ENCODE measurements at places on chromosomes 2 and 18.

- no peak for DNase-seq
Measured at GRCh38 chr2:227219312-227220105, 55.1 kb downstream of the COL4A3 start.

DNA sequence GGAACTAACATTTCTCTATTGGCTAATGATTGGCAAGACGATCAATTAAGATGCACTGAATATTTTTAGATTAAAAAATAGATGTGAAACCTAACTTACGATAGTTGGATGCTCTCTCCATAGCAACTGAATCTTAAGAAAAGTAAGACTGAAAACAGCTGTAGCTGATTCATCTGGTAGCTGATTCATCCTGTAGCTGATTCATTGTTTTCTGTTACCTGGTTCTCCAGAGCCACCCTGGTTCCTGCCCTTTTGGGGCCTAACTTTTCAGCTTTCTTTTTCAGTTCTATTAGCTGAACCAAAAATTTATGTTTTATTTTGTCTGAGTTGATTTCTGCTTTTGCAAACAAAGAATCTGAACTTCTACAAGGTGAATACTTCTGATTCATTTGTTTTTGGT is 22.7 kb upstream of the SPR start:
- no peak for DNase-seq

GRCh38 chr18:46148810-46149209 is 44.6 kb downstream of the HAUS1 start:
- DNase-seq, result no peak

GRCh38 chr2:147149575-147150240 is 695.1 kb upstream of the ACVR2A start:
- DNase-seq, result no peak

GRCh38 chr2:69453475-69454129 is 16.4 kb upstream of the NFU1 start:
- DNase-seq, result no peak

GRCh38 chr2:111957872-111958354 is 59.5 kb downstream of the MERTK start:
- DNase-seq, result no peak

GRCh38 chr2:239954166-239955086 is 70.7 kb downstream of the NDUFA10 start:
- no peak for DNase-seq

GRCh38 chr2:84905181-84906107 is at the start of gene TMSB10:
TSS of gene TMSB10 (plus strand) at chr2:84905656.
- DNase-seq, result no peak

- DNase-seq, result no peak
Measured at GRCh38 chr18:3163968-3164367, 55.8 kb downstream of the MYOM1 start.

GRCh38 chr2:191556463-191556862 is 121.5 kb upstream of the NABP1 start:
- no peak for DNase-seq

- DNase-seq, result no peak
Measured at GRCh38 chr2:204722207-204722606, 176.9 kb downstream of the PARD3B start.

GRCh38 chr2:46411245-46411641 is 68.1 kb upstream of the TMEM247 start:
- no peak for DNase-seq

GRCh38 chr2:67346718-67347407 is 50.3 kb upstream of the ETAA1 start:
- DNase-seq, result no peak

GRCh38 chr2:31430439-31431165 is 16.1 kb upstream of the XDH start:
- no peak for DNase-seq

DNA sequence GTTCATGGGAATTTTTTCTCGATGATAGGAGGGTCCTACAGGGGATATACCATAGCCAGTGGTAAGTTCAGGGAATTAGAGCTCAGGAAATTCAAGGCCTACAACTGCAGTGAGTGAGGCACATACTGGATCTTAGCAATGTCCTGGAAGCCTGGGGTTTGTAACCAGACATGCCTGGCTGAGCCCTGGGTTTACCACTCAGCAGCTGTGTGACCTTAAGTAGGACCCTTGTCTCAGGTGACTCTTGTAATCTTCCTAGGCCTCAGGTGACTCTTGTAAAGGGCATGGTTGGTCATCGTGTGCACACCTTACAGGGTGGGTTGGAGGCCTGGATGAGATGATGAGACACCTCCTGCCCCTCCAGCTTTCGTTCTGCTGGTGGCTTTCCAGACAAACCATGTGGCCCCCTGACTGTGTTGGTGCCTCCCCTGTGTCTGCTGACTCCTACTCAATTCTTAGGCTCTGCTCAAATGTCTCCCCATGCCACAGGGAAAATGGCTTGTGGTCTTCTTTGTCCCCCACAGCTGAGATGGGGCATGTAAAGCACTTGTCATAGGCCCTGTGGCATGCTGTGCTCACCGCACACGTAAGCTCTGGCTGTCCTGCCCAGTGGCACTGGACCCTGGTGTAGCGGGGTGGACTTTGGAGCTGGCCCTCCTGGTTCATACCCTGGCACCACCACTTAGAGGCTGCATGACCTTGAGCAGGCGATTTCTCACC is 94.1 kb downstream of the FHOD3 start:
- no peak for DNase-seq

GRCh38 chr2:58182527-58182926 is 58.6 kb downstream of the FANCL start:
- no peak for DNase-seq

GRCh38 chr2:240856151-240856980 is 12.3 kb upstream of the AGXT start:
- no peak for DNase-seq

- no peak for DNase-seq
Measured at GRCh38 chr18:56284319-56284718, 354.1 kb downstream of the TXNL1 start.

GRCh38 chr2:3312576-3313345 is 64.9 kb downstream of the EIPR1 start:
- no peak for DNase-seq

- DNase-seq, result no peak
Measured at GRCh38 chr2:68385907-68386287, 20.8 kb downstream of the PLEK start.

GRCh38 chr2:27959496-27959895 is 69.0 kb downstream of the BABAM2 start:
- no peak for DNase-seq

- DNase-seq, result no peak
Measured at GRCh38 chr2:14867853-14868252, 235.3 kb downstream of the LRATD1 start.

DNA sequence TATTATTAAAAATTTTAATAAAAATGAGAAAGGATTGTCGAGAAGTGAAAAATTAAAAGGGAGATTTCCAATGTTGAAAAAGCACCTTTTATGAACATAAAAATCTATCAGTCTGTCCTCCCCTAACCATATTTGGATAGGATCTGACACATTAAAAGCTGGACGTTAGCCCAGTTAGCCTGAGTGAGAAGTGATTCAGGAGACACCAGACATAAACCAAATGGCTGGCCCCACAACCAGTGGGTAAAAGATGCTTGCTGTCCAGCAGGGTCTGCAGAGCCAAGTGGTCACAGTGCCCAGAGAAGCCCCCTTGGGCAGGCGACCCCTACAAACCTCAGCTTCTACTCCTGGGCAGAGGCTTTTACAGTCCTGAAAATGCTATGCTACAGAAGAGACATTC is 253.8 kb upstream of the LYPD1 start:
- no peak for DNase-seq

GRCh38 chr2:212528106-212528856 is 10.3 kb downstream of the ERBB4 start:
- DNase-seq, result no peak

GRCh38 chr2:65263262-65263661 is 35.6 kb downstream of the ACTR2 start:
- DNase-seq, result no peak

DNA sequence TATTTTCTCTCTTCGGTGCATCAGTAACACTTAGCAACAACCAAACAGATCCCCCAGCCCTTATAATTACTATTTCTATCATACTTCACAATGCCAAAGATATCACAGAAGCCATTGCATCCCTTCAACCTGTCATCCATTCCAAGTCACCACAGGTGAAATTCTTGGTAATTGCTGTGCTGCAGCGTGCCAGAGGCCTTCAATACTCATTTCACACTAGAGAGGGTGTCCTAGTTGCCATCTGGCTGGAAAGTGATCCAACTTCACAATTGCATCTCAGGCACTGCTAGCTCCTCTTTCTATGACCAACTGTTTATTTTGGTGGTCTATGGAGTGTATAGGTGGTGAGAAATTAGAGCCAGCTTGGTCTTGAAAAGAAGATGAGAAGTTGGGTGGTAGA is 131.2 kb downstream of the NUP35 start:
- no peak for DNase-seq

GRCh38 chr2:27823569-27823968 is 52.0 kb downstream of the MRPL33 start:
- no peak for DNase-seq

DNA sequence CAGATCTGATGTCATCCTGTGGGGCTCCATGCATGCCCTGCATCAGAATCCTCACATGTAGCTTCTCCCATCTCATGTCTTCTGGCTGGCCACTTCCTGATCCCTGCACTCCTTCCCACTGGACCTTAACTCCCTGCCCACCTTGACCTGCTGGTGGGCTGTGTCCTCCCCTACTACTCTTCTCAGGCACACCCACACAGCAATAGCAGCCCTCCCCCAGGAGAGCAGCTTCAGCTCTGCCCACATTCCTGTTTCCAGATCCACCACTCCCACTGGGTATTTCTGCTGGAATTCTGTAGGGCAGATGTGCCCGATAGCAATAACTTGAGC is 137.0 kb upstream of the HS6ST1 start:
- DNase-seq, result no peak

DNA sequence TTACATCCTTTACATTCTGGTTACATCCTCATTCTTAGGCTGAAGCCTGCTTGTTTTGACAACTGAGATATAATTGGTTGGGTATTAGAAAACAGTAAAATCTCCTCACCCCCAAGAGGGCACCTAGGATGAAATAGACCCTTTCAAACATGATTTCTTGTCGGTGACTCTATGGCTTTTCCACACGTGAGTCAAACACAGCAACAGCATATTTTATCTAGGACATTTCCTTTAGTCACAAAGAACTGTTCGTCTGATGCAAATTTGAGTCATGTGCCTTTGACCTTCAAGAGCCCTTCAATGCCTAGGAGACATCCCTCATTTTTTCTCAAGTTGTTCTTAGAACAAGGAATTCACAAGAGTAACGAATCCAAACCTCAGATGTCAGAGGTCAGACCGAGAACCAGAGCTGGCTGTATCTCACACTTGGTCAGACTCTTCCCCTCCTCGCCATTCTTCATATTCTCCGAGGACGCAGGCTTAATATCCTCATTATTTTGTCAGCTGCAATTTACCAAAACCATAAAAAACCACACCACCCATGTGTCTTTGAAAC is 60.5 kb upstream of the ALKAL2 start:
- peak; percentile 84 for DNase-seq

DNA sequence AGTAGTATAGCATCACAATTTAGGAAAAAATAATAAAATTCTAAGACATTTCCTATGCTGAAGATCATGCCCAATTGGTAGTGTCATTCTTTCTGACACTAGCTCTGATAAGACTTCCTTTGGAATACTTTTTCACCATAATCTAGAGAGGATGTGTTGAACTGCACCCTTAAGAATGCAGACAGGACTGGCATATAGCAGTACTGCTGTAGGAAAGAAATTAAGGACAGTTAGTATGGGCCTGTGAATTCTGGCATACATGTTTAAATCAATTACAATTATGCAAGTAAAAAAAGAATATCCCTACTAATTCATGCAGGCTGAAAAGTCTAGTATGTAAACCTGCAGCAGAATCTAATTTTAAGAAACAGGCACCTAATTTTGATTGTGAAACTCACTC is 15.4 kb downstream of the SF3B1 start:
- DNase-seq, result no peak

DNA sequence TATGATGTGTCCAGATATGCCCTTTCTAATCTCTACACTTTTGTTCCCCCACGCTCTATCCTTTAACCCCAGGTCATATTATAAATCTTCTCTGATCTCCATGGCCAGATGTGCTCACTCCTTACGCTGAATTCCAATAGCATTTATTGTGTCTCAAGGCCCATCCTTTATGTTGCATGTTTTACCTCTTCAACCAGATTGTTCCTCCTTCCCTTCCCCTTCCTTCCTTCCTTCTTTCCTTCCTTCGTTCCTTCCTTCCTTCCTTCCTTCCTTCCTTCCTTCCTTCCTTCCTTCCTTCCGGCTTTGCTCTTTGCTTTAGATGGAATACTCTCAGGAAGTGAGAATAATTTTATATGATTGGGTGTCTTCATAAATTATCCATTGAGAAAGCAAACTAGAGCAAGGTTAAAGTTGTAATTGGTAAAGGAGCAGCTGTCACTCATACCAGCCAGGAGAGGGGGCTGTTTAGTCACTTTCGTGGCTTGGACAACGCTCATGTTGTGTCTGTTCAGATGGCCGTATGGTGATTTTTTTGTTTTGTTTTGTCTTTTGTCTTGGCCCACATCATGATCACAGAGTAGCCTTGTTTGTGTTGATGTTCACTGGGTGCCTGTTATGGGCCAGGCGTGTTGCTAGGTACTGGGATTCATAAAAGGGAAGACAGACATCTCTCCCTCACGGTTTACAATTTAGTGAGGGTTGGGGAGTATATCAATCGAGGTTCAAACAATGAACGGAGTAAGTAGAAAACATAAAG is 68.0 kb downstream of the DAW1 start:
- DNase-seq, result no peak

- DNase-seq, result no peak
Measured at GRCh38 chr2:238954841-238955591, 107.1 kb downstream of the TWIST2 start.

- peak; percentile 77 for DNase-seq
Measured at GRCh38 chr2:157692768-157693167, 64.1 kb upstream of the ACVR1C start.

DNA sequence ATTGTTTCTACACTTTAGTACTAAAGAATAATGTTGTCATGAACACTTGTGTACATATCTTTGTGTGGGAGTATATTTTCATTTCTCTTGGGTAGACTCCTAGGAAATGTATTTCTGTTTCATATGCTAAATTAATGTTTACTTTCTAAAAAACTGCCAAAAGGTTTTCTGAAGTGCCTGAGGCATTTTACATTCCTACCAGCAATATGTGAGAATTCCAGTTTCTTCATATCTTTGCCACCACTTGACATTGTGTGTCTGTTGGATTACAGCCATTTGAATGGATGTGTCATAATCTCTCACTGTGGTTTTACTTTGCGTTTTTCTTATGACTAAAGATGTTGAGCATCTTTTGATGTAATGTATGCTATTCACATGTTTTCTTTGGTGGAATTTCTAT is 428.2 kb upstream of the KCNH7 start:
- DNase-seq, result peak; percentile 37

- DNase-seq, result no peak
Measured at GRCh38 chr2:99422599-99422998, 67.2 kb downstream of the REV1 start.

DNA sequence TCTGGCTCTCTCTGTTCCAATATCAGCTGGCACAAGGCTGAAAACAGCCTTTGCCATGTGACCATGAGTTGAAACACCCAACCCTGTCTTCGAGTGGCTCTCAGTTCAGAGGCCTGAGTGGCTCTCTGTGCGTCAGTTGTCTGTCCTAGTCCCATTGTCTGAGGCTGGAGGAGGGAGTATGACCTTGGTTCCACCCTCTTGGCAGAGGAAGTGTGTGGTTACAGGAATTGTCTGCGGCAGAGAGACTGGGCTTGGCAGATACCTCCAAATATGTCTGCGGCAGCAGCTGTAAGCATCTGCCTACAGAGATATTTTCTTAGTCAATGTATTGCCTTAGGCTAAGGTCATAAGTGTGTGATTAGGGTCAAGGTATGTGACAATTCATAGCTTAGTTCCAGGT is 32.6 kb downstream of the CNGA3 start:
- no peak for DNase-seq

- no peak for DNase-seq
Measured at GRCh38 chr2:114005110-114005783, 115.4 kb downstream of the ACTR3 start.
